NCI-H82 (cell line): ENCODE measurements at places on chromosomes 2 and 18.

DNA sequence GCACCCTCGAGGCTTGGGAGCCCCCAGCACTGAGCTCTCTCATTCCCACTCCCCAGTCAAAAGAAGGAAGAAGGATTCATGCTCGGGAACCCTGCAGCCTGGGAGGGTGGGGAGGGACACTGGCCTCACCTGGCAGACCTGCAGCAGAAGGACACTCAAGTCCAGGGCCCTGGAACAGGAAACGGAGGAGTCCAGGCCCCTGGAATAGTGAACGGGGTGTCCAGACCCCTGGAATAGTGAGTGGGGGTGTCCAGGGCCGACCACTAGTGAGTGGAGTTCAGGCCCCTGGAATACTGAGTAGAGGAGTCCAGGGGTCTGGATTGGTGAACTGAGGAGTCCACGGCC, 292.5 kb downstream of the NDUFA10 start:
- no peak for DNase-seq

DNA sequence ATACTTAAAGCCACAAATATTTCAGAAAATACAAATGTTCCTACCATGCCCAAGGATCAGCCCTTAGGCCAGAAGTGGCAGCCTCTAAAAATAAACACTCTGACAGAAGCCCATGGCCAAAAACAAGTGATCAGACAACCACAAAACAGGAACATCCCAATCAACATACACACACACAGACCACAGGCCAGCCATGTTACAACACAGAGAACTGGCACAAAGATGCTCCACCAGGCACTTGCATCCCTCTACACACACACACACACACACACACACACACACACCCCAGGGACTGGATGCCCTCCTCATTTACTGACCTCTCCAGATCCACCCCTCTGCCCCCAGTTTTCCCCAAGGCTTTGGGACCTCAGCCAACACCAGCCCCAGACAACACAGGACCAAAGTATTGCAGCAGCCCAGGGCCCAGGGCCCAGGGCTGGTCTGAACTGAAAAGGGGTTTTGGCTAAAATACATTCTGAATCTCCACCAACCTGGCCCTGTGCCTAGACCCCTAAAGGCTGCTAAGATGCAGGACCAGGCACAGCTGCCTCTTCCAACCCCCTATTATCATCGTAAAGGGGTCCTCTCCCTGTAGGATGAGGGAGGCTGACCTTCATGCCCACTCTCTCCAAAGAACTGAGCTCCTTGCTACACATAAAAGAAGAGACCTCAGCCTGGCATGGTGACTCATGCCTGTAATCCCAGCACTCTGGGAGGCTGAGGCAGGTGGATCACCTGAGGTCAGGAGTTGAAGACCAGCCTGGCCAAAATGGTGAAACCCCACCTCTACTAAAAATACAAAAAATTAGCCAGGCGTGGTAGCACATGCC, 151.4 kb downstream of the TNS1 start:
- no peak for DNase-seq

DNA sequence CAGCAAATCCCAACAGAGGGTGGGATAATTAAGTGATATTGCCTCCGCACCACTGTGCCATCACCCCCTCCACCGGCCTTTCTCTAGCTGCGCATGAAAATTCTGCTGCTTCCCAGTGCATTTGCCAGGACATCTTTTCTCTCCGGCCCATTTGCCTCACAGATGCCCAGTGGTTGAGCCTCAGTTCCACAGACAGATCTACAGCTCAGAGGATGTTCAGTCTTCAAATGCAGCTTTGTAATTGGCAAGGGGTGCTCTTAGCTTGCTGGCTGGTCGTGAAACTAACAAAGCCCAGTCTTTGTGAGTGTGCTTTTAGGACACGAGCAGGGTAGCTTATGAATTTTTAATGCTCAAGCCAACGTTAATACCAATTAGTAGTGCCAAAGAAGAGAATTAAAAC, 253.3 kb upstream of the REV1 start:
- DNase-seq = no peak

GRCh38 chr18:13235981-13236380, 17.4 kb downstream of the LDLRAD4 start:
- peak; percentile 24 for DNase-seq

- DNase-seq = no peak
These were observed 235.3 kb downstream of the ZNF407 start for GRCh38 chr18:74832999-74833398.

DNA sequence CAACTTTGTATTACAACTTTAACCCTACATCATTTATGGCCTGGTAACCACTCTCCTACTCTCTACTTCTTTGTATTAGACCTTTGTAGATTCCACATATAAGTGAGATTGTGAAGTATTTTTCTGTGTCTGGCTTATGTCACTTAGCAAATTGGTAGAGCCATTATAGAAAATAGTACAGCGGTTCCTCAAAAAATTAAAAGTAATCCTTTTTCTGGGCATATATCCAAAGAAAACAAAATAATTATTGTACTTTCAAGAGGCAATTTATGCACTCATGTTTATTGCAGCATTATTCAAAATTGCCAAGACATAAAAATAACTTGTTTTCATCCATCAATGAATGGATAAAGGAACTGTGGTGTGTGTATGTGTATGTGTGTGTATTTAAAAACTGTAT, 537.5 kb upstream of the FSIP2 start:
- DNase-seq = no peak

GRCh38 chr2:20577495-20578235, 73.2 kb downstream of the HS1BP3 start:
- DNase-seq = no peak

DNA sequence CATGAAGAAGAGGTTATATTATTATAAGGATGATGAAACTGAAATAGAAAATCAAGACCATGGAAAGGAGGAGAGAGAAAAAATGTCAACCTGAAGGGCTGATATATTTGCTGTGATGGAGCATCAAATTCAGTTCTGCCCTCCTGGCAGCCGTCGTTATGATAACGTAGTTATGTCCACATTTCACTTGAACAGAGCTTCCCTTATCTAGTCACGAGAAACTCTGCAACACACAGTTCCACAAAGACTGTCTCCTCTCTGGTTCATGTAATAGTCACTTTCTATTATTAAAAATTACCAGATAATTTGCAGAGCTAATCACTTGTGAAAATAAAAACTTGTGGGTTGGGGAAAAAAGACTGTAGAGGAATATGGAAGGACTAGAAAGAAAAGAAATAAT, 19.5 kb upstream of the RBMS1 start:
- no peak for DNase-seq

DNA sequence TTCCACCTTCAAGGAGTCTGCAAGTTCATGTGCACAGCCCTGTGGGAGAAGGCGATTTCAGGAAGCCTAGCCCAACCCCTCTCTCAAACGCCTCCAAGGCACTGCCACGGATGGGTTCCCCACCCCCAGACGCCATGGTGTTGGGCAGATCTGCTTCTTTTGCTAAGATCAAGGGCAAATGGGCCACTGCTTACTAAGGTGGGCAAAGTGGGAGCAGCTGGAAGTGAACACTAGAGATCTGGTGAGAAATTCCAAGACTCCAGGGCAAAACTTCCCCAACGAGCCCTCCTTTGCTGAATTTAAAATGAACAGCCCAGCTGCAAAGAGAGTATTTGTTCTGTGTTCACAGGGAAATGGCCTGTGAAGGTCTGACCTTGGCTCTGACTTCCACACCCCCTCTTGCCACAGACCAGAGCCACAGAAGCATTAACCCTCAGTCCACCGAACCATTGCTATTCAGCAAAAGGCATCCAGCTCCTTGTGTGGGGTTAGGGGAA, 45.1 kb upstream of the ZBTB7C start:
- DNase-seq = no peak

DNA sequence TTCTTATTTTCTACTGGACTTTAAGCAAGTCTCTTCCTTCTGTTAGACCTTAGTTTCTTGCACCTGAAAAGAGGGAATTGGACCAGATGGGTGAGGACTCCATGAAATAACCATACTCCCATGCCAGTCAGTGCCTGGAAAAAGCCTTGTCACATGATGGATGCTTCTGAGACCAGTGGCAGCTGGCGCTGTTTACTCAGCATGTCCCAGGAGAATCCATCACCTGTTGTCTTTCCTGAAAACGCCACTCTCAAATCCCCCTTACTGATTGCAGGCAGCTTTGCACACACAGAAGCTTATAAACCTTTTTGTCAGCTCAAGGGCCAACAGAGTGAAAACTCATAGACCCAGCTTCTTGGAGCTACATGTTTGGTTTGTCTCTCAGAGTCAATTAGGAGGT, 117.6 kb downstream of the POLE4 start:
- DNase-seq = peak; percentile 99

GRCh38 chr2:206981739-206982340, 42.5 kb downstream of the CPO start:
- peak; percentile 86 for DNase-seq

DNA sequence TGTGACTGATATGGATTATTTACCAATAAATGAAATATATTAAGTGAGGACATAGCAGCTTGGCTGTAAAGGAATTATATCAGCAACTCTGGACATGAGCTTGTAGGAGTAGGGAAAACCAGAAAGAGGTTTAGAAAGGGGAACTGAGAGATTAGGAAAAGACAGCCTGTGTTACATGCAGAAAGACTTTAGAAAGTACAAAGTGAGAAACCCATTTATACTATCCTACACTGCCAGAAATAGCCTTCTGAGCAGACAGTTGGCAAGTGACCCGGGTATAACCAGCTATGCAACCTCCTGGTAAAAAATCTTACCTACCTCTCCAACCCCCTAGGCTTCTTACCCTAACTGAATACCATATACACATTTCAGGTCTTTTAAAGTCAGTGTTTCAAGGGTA, 134.1 kb downstream of the ANKRD44 start:
- DNase-seq = no peak

- DNase-seq = peak; percentile 65
These were observed 119.2 kb downstream of the ANKRD44 start for GRCh38 chr2:197191177-197191939.

GRCh38 chr2:233810385-233810784, 32.3 kb downstream of the MROH2A start:
- no peak for DNase-seq

DNA sequence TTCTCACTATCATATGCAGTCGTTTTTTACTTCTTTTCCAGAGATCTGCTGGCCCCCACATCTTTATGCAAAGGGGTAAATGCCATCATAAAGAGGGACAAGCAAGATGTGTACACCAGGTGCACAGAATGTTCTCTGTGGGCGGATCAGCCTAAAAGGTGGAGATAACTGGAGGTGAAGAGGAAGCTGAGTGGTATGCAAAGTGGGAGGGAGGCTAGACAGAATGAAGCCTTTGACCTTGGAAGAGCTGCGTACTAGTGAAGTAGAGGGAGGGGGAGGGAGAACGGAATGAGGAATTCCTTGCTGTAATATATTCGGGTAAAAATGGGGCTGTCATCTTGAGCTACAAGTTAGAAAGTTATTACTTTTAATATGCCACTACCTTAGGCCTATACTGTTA, 287.5 kb upstream of the VRK2 start:
- DNase-seq = no peak

DNA sequence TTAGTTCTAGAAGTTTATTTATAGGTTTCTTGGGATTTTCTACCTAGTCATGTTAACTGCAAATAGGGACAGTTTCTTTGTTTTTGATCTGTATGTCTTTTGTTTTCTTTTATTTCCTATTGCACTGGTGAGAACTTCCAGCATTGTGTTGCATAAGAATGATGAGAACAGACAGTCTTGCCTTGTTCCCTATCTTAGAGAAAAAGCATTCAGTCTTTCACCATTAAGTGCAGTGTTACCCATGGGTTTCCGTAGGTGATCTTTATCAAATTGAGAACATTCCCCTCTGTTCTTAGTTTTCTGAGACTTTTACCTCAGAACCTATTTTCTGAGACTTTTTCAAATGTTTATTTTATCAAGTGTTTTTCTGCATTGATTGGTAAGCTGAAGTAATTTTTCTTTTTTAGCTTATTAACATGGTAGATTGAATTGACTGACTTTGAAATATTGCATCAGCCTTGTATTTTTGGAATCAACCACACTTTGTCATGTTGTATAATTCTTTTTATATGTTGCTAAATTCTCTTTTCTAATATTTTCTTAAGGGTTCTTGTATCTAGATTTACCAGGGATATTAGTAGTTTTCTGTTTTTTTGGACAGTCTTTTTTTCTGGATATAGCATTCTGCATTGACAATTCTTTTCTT, 17.2 kb downstream of the MFSD6 start:
- DNase-seq = no peak

GRCh38 chr2:4539121-4539520, 835.7 kb downstream of the DCDC2C start:
- no peak for DNase-seq

GRCh38 chr2:227608561-227609338, 5.9 kb downstream of the SCYGR3 start:
- DNase-seq = no peak
